Daoy (cell line): ENCODE measurements at places on chromosomes 7 and 10.

GRCh38 chr10:132497861-132498561, 39.6 kb upstream of the INPP5A start:
- no peak for DNase-seq

DNA sequence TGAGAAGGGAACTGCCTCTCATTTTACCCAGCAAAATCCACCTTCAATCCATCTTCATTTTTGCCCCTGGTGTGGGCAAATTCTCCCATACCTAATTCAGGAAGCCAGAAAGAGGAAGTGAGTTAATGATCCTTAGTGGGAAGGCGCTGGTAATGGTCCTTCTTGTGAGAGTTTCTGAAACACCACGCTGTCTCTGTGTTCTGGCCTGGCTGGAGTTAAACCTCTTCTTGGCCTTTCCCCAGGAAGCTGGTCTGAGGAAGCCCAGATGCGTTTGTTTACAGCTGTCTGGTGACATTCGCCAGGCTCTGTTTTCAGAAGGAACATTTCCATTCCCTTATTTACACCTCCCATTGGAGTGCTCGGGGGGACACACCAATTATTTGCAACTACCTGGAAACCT, 24.3 kb downstream of the HTRA1 start:
- DNase-seq, result no peak

DNA sequence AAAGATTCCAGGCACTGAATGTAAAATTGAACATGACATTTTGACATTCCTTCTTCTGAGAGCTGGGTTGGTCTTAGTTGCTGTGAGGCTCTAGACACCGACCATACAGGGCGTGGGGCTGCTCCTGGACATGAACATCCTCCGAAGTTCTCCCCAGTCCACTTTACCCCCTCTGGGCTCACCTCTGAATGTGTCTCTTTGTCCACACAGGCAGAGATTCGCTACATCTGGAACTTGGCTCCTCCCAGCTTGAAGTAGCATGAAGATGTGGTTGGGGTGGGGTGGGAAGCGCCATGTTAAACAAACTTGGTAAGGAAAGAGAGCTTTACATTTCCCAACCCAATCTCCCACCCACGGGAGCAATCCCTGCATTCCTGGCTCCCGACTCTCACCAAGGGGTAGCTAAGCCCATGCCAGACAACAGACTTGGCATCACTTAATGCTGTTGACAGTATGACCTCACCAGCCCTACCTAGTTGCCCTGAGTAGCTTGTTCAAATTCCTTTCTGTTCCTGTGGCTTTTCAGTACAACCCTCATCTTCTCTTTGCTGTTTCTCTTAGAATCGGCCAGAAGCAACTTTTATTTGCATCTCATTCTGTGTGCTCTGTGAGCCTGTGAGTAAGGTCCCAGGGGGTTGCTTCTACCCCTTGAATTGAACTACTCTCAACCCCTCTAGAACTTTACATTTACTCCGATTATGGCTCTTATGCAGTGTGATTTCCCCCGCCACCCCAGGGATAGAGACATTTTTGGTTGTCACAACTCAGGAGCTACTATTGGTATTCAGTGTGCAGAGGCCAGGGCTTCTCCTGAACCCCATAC, 211.4 kb downstream of the SEC23IP start:
- peak; percentile 4 for DNase-seq

- peak; percentile 88 for DNase-seq
Observed at GRCh38 chr7:92641921-92642511, 51.8 kb upstream of the FAM133B start.

DNA sequence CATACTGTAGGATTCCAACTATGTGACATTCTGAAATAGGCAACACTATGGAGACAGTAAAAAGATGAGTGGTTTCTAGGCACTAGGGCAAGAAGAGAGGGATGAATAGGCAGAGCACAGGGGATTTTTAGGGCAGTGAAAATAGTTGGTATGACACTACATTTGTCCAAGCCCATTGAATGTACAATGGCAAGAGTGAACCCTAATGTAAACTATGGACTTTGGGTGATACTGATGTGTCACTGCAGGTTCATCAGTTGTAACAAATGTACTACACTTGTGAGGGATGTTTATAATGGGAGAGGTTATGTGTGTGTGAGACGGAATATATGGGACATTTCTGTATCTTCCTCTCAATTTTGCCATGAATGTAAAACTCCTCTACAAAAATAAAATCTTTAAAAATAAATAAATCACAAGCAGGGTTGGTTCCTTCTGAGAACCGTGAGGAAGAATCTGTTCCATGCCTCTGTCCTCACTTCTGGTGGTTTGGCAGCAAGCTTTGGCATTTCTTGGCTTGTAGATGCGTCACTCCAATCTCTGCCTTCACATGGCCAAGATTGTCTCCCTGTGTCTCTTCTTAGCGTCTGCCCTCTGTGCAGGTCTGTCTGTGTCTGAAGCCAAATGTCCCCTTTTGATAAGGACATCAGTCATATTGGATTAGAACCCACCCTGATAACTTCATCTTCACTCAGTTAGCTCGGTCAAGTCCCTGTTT, 83.1 kb upstream of the AGBL3 start:
- no peak for DNase-seq
